Naive thymus-derived CD8-positive, alpha-beta T cell (primary cell): ENCODE measurements at places on chromosomes 11 and 22.

GRCh38 chr22:50303848-50304527, 3.5 kb downstream of the PLXNB2 start:
- DNase-seq = no peak
- H3K4me3 ChIP-seq = peak overlapping the region; percentile 26
- H3K27me3 ChIP-seq = peaks cover 5% of the 10 kb centered on the region
- H3K4me1 ChIP-seq = peaks cover 22% of the 10 kb centered on the region
- H3K36me3 ChIP-seq = no peaks in the 10 kb centered on the region

- H3K4me1 ChIP-seq = no peaks in the 10 kb centered on the region
- no peak for DNase-seq
- H3K27me3 ChIP-seq = peaks cover 10% of the 10 kb centered on the region
Observed at GRCh38 chr22:34966980-34967565, 98.9 kb upstream of the ISX start.

DNA sequence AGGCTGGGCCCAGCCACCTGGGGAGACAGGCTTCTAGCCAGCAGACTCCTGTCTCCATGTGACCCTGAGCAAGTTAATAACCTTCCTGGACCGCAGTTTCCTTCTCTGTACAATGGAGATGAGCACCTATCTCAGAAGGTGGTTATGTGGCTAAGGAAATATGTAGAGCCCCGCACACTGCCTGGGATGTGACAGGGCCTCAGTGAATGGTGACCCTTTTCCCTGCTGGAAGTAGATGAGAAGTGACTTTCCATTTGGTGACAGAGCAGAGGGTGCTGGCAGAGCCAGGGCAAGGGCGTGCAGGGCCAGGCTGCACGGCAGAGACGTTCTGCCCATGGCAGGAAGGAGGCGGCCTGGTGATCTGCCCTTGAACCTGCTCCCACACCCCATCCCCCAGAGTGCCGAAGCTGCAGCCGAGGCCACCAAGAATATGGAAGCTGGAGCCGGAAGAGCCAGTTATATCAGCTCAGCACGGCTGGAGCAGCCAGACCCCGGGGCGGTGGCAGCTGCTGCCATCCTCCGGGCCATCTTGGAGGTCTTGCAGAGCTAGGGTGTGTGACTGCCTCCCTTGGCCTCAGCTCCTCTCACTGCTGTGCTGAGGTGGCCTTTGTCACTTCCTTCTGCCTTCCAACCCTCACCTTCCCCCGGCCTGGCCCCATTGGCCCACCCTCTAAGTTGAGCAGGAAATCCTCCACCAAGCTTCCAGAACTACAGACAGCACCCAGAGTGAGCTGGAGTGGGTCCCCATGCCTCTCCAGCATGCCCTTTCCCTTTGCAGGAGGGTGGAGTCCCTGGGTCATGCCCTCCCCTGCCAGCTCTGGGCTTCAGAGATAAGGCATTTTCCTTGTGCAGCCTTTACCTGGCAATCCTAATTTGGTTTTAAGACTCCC, 13.2 kb downstream of the TKFC start:
- H3K4me1 ChIP-seq = peaks cover 4% of the 10 kb centered on the region
- peak overlapping the region; percentile 27 for H3K27ac ChIP-seq
- no peaks in the 10 kb centered on the region for H3K27me3 ChIP-seq
- H3K4me3 ChIP-seq = no peak overlapping the region

DNA sequence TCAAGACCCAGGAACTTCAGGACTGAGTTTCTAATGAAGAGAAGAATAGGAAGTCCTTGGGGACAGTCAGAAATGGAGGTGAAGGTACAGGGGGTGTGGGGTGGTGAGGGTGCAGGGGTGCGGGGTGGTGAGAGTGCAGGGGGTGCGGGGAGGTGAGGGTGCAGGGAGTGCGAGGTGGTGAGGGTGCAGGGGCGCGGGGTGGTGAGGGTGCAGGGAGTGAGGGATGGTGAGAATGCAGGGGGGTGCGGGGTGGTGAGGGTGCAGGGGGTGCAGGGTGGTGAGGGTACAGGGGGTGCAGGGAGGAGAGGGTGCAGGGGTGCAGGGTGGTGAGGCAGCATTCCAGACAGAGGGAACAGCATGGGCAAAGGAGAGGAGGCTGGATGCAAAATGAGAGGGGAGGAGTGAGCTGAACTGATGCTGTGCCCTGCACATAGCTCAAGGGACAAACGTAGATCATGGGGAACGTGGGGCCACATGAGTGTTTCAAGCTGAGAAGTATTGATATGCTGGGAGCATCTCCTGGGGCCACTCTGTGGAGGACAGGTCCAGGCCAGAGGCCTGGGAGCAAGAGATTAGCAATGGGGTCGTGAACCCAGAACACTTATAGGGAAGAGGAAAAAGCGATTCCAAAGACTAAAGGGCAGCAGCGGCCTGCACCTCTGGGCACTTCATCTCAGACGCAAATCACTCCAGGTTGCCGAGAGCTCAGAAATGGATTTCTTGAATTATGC, 23.7 kb upstream of the DAGLA start:
- DNase-seq = no peak
- H3K4me1 ChIP-seq = no peaks in the 10 kb centered on the region
- no peak overlapping the region for H3K4me3 ChIP-seq
- no peak overlapping the region for H3K27ac ChIP-seq

- H3K27me3 ChIP-seq = no peaks in the 10 kb centered on the region
- H3K36me3 ChIP-seq = no peaks in the 10 kb centered on the region
- H3K27ac ChIP-seq = no peak overlapping the region
- H3K4me3 ChIP-seq = no peak overlapping the region
- no peak for DNase-seq
Observed at GRCh38 chr22:27477171-27477570, 324.4 kb downstream of the MN1 start.

- H3K27ac ChIP-seq = no peak overlapping the region
- H3K4me3 ChIP-seq = no peak overlapping the region
- DNase-seq = no peak
- no peaks in the 10 kb centered on the region for H3K36me3 ChIP-seq
Observed at GRCh38 chr11:115363426-115363825, 140.8 kb downstream of the CADM1 start.

DNA sequence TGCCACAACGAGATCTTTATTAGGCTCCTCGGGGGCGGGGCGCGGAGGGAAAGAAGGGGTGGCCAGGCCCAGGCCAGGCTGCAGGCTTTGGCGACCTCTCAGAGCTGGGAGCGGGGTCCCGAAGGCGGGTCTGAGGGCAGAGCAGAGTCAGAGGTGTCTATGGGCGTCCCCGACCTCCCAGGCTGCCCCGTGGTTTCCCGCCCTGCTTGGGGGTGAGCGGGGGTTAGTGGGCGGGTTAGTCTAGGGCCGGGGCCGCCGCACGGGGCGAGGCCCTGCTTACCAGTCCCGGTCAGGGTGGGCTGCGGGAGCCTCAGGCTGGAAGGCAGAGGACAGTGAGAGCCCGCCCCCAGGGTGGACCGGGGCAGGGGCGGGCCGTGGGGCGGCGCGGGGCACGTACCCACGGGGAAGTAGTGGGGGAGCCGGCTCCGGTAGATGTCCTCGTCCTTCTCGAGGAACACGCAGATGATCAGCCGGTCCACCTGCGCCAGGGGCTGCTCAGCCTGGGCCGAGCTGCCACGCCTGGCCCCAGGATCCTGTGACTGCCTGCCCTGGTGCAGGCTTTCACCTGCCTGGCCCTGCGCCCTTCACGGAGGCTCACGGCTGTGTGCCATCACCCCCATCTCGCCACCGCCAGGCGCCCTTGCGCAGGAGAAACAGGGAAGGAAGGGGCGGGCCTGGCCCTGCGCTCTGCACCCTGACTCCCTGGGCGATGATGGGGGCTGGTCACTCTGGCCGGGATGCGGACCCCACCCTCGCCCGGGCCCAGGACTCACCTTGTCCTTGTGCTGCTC, 12.5 kb downstream of the OTUB1 start:
- no peak for DNase-seq
- H3K4me3 ChIP-seq = peak overlapping the region; percentile 42
- H3K4me1 ChIP-seq = peaks cover 11% of the 10 kb centered on the region
- H3K27me3 ChIP-seq = no peaks in the 10 kb centered on the region

GRCh38 chr11:126431401-126432064, 76.0 kb downstream of the ST3GAL4 start:
- H3K4me1 ChIP-seq = no peaks in the 10 kb centered on the region
- no peaks in the 10 kb centered on the region for H3K27me3 ChIP-seq
- no peaks in the 10 kb centered on the region for H3K36me3 ChIP-seq
- no peak overlapping the region for H3K4me3 ChIP-seq
- no peak for DNase-seq

GRCh38 chr11:117761993-117762392, 35.0 kb downstream of the DSCAML1 start:
- peaks cover 2% of the 10 kb centered on the region for H3K27me3 ChIP-seq
- no peaks in the 10 kb centered on the region for H3K36me3 ChIP-seq
- DNase-seq = no peak
- H3K4me3 ChIP-seq = no peak overlapping the region

DNA sequence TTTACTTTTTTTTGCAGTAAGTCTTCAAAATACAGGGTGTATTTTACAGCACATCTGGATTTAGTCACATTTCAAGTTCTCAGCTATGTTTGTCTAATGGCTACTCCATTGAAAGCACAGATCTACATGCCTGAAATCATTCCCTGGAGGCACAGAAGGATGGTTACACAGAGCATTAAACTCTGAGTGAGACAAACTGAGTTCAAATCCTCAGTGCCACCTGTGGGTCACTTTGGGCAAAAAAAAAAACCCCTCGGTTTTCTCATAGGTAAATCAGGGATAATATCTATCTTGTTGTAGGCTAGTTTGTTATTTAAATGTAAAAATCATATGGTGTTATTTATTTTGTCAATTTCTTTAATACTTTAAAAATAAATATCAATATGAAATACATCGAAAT, 7.7 kb downstream of the ANKRD49 start:
- no peak overlapping the region for H3K4me3 ChIP-seq
- H3K36me3 ChIP-seq = peaks cover 49% of the 10 kb centered on the region
- H3K27me3 ChIP-seq = no peaks in the 10 kb centered on the region
- DNase-seq = no peak
- no peak overlapping the region for H3K27ac ChIP-seq

DNA sequence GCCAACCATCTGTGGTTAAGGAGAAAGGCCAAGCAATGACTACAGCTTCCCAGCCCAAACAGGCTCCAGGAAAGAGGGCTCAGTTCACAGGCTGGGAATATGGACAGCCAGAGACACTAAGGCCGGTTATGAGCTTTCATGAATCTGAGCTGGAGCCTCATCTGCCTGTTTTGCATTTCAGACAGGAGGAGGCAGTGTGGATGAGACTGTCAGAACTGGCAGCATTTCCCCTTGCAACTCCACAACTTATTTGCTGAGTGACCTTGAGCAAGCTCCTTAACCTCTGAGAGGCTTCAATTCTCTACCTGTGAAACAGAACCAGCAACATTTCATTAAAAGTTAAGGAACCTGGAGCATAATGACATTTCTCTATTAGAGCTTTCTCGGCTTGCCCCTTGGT, 264.0 kb downstream of the ETS1 start:
- peak overlapping the region; percentile 83 for H3K4me3 ChIP-seq
- peak; percentile 44 for DNase-seq
- H3K36me3 ChIP-seq = no peaks in the 10 kb centered on the region
- peaks cover 88% of the 10 kb centered on the region for H3K4me1 ChIP-seq

- no peaks in the 10 kb centered on the region for H3K4me1 ChIP-seq
- H3K36me3 ChIP-seq = no peaks in the 10 kb centered on the region
- no peaks in the 10 kb centered on the region for H3K27me3 ChIP-seq
- H3K27ac ChIP-seq = no peak overlapping the region
- no peak overlapping the region for H3K4me3 ChIP-seq
- no peak for DNase-seq
Observed at GRCh38 chr11:115333949-115334348, 170.3 kb downstream of the CADM1 start.

DNA sequence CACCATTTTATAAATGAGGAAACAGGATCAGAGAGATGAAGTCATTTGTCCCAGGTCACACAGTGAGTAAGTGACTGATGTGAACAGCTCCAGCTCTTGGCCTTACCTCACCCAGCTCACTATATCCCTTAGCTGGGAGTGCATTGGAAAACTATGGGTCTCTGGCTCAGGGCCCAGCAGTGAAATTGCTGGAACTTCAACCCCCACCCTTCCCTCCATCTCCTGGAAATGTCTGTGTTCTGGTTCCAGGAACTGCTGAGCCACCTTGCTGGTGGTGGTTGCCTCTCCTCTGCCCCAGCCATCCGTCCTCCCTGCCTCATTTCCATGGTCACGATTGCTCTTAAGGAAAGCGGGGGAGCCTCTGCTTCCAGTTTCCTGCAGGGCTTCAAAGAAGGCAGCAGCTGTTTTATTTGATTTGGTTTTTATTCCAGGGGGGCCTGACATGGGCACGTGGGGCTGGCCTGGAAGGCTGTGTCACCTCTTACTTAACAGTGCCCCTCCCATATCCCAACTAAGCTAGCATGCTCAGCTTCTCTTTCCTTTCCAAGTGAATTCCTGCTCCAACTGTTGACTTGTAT, 46.2 kb upstream of the CSTF3 start:
- DNase-seq = no peak
- no peak overlapping the region for H3K27ac ChIP-seq
- no peaks in the 10 kb centered on the region for H3K36me3 ChIP-seq

DNA sequence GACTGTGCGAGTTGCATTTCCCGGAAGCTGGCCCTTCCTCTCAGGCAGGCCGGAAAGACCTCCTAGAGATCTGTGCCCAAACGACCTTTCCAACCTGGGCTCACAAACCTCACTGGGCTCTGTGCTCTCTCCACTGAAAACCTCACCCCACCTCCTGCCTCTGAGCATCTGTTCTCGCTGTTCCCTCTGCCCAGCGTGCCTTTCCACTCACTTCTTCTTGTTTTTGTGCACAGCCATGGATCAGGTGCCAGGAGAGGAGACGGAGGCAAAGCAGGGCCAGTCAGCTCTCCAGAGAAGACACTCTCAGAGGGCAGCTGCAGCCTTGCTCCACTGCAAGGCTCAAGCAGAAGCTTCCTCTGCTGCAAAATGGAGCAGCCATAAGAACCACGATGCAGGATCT, 10.9 kb upstream of the CPT1A start:
- H3K4me1 ChIP-seq = no peaks in the 10 kb centered on the region
- DNase-seq = no peak
- no peaks in the 10 kb centered on the region for H3K36me3 ChIP-seq

DNA sequence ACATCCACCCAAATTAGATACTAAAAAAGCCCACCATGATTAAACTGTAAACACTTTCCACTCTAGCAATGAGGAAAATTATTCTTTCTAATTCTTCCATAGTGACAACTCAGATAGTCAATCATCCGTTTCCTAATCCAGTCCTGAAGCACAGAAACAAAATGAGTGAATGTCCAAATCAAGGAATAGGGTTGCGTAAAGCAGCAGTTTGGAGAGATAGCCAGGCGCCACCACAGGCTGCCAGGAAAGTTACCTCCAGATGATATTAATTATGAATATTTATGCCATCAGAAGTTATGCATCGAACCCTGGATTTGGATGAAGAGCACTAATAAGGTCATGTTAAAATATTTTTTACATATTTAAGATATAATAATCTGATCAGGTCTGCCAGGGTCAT, 63.2 kb downstream of the ETS1 start:
- H3K4me3 ChIP-seq = peak overlapping the region; percentile 94
- H3K27ac ChIP-seq = peak overlapping the region; percentile 100
- peaks cover 25% of the 10 kb centered on the region for H3K36me3 ChIP-seq
- peaks cover 37% of the 10 kb centered on the region for H3K4me1 ChIP-seq
- H3K27me3 ChIP-seq = no peaks in the 10 kb centered on the region
- no peak for DNase-seq

- H3K4me1 ChIP-seq = no peaks in the 10 kb centered on the region
- H3K4me3 ChIP-seq = no peak overlapping the region
- H3K27me3 ChIP-seq = no peaks in the 10 kb centered on the region
- peak; percentile 77 for DNase-seq
- H3K36me3 ChIP-seq = no peaks in the 10 kb centered on the region
Observed at GRCh38 chr22:46116491-46116958, 33.8 kb upstream of the PPARA start.
